ENCODE measurements at places on chromosomes 3 and 15. TPM values are rescaled to one million over a fixed set of nuclear protein-coding genes. Genes with fewer than 3 reads are reported as not detected.

CKMT1A gene
- total RNA-seq = not detected

SUSD5 gene
- 1.5 TPM for total RNA-seq

DNA sequence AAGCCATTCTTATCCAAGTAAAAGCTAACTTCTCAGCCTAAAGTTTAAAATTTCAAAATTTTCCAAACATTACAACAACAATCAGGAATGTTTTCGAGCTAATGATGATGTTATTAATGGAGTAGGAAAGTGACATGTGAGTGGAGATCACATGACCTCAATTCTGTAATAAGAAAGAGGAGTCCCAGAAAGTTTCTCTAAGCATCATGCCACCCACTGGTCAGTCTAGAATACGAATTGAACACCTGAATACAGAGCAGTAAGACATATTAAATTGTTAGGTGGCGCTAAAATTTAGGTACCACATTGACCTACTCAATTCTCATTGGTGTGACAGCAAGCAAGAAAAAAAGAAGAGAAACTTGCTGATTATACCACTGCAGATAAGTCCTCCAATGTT, 163.9 kb downstream of the DCLK3 start:
- DNase-seq = no peak
- H3K36me3 ChIP-seq = no peaks in the 10 kb centered on the region
- no peaks in the 10 kb centered on the region for H3K4me1 ChIP-seq
- H3K27me3 ChIP-seq = no peaks in the 10 kb centered on the region

THSD4 gene
- 3.2 TPM for total RNA-seq

GRCh38 chr15:62895905-62896316, 146.6 kb upstream of the TPM1 start:
- peak overlapping the region; percentile 93 for H3K27ac ChIP-seq
- no peaks in the 10 kb centered on the region for H3K27me3 ChIP-seq
- H3K4me3 ChIP-seq = no peak overlapping the region
- DNase-seq = no peak
- H3K36me3 ChIP-seq = no peaks in the 10 kb centered on the region

DNA sequence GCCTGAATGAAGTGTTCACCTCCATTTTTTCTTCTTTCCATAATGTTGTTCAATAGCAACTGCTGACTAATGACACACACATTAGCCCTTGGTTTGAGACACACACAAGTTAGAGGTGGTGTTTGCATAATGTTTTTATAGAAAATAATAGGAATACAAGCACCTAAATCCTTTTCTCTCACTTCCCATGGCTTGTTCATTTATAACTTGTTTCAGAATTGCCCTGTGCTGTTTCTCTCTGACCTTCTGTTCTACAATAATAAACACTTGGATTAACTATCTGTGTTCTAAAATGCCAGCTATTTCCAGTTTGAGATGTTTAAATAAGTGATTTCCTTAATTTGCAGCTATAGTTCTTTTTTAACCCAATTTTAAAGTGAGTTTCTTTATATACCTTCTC, 525.1 kb upstream of the ROBO2 start:
- no peak overlapping the region for H3K27ac ChIP-seq
- H3K4me3 ChIP-seq = no peak overlapping the region
- DNase-seq = no peak

- H3K27ac ChIP-seq = no peak overlapping the region
- no peak for DNase-seq
- H3K4me3 ChIP-seq = no peak overlapping the region
- no peaks in the 10 kb centered on the region for H3K27me3 ChIP-seq
- no peaks in the 10 kb centered on the region for H3K36me3 ChIP-seq
Observed at GRCh38 chr15:61195116-61196002, 33.7 kb downstream of the RORA start.

GRCh38 chr3:47884603-47885002, 81.7 kb downstream of the DHX30 start:
- no peaks in the 10 kb centered on the region for H3K27me3 ChIP-seq
- H3K36me3 ChIP-seq = peaks cover 34% of the 10 kb centered on the region
- H3K4me3 ChIP-seq = no peak overlapping the region
- H3K27ac ChIP-seq = no peak overlapping the region
- no peak for DNase-seq

CHRFAM7A gene
- 0.17 TPM for total RNA-seq

DNA sequence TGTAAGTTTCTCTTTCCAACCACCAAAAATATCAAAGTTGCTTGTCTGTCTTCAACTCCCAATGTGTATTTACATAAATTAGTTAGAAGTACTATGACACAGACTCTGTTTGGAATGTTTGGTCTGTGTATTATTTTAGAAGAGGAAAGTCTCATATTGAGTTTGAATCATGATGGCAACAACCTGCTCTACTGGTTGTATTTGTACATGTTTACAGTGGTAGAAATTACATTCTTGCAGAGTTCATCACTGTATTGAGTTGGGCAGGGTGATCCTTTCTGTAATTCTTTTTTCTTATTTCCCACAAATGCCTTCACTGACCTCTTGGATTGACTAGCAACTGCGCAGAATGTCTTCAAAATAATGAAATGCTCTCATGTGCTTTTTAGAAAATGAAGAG, 149.6 kb downstream of the CHL1 start:
- no peak overlapping the region for H3K4me3 ChIP-seq
- H3K27ac ChIP-seq = no peak overlapping the region
- DNase-seq = no peak
- no peaks in the 10 kb centered on the region for H3K27me3 ChIP-seq
- H3K4me1 ChIP-seq = no peaks in the 10 kb centered on the region
- H3K36me3 ChIP-seq = no peaks in the 10 kb centered on the region

SERPINI2 gene
- total RNA-seq = not detected

LRRN1 gene
- 2.1 TPM for total RNA-seq

GATM gene
- total RNA-seq = 21.7 TPM

DNA sequence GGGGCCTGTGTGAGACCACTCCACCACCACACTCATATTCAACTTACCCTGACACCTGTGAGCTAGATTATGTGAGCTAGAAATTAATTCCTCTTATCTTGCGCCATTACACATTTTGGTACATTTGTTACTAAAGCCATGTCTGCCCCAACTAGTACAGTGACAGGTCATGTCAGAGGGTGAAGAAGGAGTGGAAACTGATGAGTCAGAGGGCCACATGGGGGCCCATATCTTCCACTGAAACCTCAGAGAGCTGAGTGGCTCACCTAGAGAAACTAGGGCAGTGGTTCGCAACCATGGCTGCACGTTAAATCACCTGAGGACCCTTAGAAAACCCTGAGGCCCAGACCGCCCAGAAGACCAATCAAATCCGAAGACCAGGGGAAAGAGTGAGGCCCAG, 15.7 kb upstream of the MEF2A start:
- no peak overlapping the region for H3K27ac ChIP-seq
- no peaks in the 10 kb centered on the region for H3K36me3 ChIP-seq
- DNase-seq = no peak
- H3K27me3 ChIP-seq = no peaks in the 10 kb centered on the region
- H3K4me3 ChIP-seq = no peak overlapping the region
- no peaks in the 10 kb centered on the region for H3K4me1 ChIP-seq

ZBBX gene
- not detected for total RNA-seq

CFAP20DC gene
- 0.23 TPM for total RNA-seq

DNA sequence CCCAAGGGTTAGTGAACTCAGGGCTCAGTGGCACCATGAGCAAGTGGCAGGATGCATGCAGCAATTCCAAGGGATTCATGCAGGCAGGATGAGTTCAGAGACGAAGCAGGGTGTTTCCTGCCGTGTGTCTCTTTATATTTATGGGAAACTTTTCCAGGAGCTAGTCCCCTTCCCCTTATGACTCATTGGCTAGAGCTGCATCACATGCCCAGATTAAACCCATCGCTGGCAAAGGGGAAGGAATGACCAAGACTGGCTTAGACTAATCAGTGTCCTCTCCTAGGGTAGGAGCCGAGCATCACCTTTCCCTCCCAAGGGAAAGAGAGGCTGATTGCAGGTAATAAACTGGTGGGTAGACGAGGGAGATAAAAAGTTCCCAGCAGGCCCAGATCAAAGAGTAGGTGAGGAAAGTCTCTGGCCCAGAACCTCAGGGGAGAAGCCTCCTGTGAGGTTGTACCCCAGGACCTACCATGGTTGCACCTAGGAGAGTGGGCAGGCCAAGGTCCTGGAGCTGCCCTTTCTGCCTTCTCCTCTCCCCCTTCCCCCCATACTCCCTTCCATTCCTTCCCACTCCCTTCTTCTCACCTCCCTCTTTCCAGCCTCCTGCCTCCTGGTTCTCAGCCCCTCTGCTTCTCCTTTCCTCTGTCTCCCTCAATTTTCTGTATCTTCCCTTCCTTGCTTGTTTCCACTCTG, 67.8 kb upstream of the ITGA11 start:
- no peak overlapping the region for H3K4me3 ChIP-seq
- H3K36me3 ChIP-seq = no peaks in the 10 kb centered on the region
- DNase-seq = peak; percentile 55

Measured in esophagus muscularis mucosa (tissue), 4 donors.